ENCODE measurements at places on chromosomes 1 and 21. TPM values are rescaled to one million over a fixed set of nuclear protein-coding genes. Genes with fewer than 3 reads are reported as not detected.

- no peaks in the 10 kb centered on the region for H3K27me3 ChIP-seq
- DNase-seq: no peak
- H3K27ac ChIP-seq: no peak overlapping the region
- no peaks in the 10 kb centered on the region for H3K36me3 ChIP-seq
Observed at GRCh38 chr1:246246430-246246829, 260.6 kb downstream of the SMYD3 start.

- H3K27me3 ChIP-seq: no peaks in the 10 kb centered on the region
- H3K4me1 ChIP-seq: peaks cover 34% of the 10 kb centered on the region
- peaks cover 5% of the 10 kb centered on the region for H3K36me3 ChIP-seq
- no peak for DNase-seq
- H3K27ac ChIP-seq: peak overlapping the region; percentile 87
- peak overlapping the region; percentile 95 for H3K4me3 ChIP-seq
Observed at GRCh38 chr1:10431070-10431730, 967 bp downstream of the CENPS start.

GRCh38 chr1:151515265-151515664 is 4.1 kb downstream of the CGN start:
- H3K36me3 ChIP-seq: peaks cover 5% of the 10 kb centered on the region
- DNase-seq: no peak
- H3K4me3 ChIP-seq: no peak overlapping the region

GRCh38 chr1:168719306-168720111 is 9.5 kb downstream of the DPT start:
- no peaks in the 10 kb centered on the region for H3K36me3 ChIP-seq
- H3K4me1 ChIP-seq: no peaks in the 10 kb centered on the region
- H3K4me3 ChIP-seq: no peak overlapping the region
- DNase-seq: no peak
- peaks cover 4% of the 10 kb centered on the region for H3K27me3 ChIP-seq

- peak overlapping the region; percentile 97 for H3K27ac ChIP-seq
- peak overlapping the region; percentile 96 for H3K4me3 ChIP-seq
- H3K27me3 ChIP-seq: no peaks in the 10 kb centered on the region
- H3K4me1 ChIP-seq: peaks cover 33% of the 10 kb centered on the region
Observed at GRCh38 chr1:10210841-10211804, 753 bp downstream of the KIF1B start.

GRCh38 chr1:220703305-220703704 is 13.1 kb downstream of the C1orf115 start:
- no peak for DNase-seq
- H3K36me3 ChIP-seq: no peaks in the 10 kb centered on the region
- H3K27me3 ChIP-seq: peaks cover 4% of the 10 kb centered on the region
- no peak overlapping the region for H3K4me3 ChIP-seq

DNA sequence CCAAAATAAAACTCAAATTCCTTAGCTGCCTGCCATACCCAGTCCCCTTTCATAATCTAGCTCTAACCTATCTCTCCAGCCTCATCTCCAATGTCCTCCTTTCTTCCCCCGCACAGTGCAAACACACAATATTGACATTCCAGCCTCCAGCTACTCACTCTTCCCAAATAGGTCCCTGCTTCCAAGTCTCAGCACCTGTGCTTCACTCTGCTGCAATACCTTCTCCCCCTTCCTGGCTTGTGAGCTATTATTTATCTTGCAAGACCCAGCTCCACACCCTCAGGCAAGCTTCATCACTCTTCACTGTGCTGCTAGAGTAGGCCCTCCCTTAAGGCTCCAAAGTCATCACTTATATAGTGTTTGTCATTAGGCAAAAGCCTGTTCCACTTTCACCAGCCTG is 9.7 kb downstream of the PLPP3 start:
- peak overlapping the region; percentile 33 for H3K27ac ChIP-seq
- H3K27me3 ChIP-seq: no peaks in the 10 kb centered on the region
- peak overlapping the region; percentile 20 for H3K4me3 ChIP-seq
- peaks cover 48% of the 10 kb centered on the region for H3K36me3 ChIP-seq

- no peaks in the 10 kb centered on the region for H3K4me1 ChIP-seq
- peaks cover 7% of the 10 kb centered on the region for H3K27me3 ChIP-seq
- H3K36me3 ChIP-seq: no peaks in the 10 kb centered on the region
- H3K4me3 ChIP-seq: no peak overlapping the region
- DNase-seq: no peak
- no peak overlapping the region for H3K27ac ChIP-seq
Observed at GRCh38 chr1:212646588-212646987, 38.0 kb downstream of the ATF3 start.

DNA sequence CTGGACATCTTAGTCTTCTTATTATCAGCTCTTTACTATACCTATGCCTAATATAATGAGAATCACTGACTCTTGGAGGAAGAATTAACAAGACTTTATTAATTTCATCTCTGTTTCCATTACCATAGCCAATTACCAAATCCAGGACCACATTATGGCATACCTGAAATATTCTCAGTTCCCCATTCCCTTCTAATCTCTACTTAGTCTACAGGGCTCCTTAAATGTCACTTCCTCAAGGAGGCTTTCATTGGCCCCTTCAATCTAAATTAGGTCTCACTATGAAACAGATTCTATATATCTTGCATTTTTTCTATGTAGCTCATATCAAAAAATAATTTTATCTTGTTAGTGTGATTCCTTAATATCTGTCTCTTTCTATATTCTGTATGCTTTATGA is 371.2 kb downstream of the PTBP2 start:
- no peaks in the 10 kb centered on the region for H3K36me3 ChIP-seq
- H3K4me1 ChIP-seq: peaks cover 11% of the 10 kb centered on the region
- no peak for DNase-seq
- no peaks in the 10 kb centered on the region for H3K27me3 ChIP-seq

- no peaks in the 10 kb centered on the region for H3K27me3 ChIP-seq
- no peak overlapping the region for H3K27ac ChIP-seq
Observed at GRCh38 chr1:24020025-24020424, 39.9 kb upstream of the SRSF10 start.

GRCh38 chr1:63099188-63099587 is 223.2 kb upstream of the FOXD3 start:
- DNase-seq: no peak
- H3K4me1 ChIP-seq: no peaks in the 10 kb centered on the region
- no peak overlapping the region for H3K27ac ChIP-seq
- H3K36me3 ChIP-seq: no peaks in the 10 kb centered on the region
- peaks cover 69% of the 10 kb centered on the region for H3K27me3 ChIP-seq

GRCh38 chr1:92447033-92447681 is 39.6 kb downstream of the GFI1 start:
- H3K4me1 ChIP-seq: no peaks in the 10 kb centered on the region
- no peak overlapping the region for H3K4me3 ChIP-seq
- peaks cover 5% of the 10 kb centered on the region for H3K27me3 ChIP-seq

DNA sequence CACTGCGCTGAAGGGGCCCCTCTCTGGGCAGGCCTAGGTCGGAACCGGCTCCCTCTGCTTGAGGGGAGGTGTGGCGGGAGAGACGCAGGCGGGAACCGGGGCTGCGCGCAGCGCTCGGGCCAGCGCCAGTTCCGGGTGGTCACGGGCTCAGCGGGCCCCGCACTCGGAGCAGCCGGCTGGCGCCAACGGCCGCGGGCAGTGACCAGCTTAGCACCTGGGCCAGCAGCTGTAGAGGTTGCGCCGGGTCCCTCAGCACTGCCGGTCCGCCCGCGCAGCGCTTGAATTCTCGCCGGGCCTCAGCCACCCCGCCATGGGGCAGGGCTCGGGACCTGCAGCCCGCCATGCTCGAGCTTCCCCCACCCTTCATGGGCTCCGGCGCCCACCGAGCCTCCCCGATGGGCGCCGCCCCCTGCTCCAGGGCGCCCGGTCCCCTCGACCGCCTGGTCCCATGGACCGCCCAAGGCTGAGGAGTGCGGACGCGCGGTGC is 254.6 kb downstream of the COL11A1 start:
- H3K4me3 ChIP-seq: no peak overlapping the region
- no peaks in the 10 kb centered on the region for H3K4me1 ChIP-seq
- H3K27me3 ChIP-seq: no peaks in the 10 kb centered on the region
- no peak for DNase-seq
- H3K36me3 ChIP-seq: no peaks in the 10 kb centered on the region

GRCh38 chr1:41568204-41568603 is 83.7 kb upstream of the EDN2 start:
- no peaks in the 10 kb centered on the region for H3K36me3 ChIP-seq
- H3K27ac ChIP-seq: no peak overlapping the region
- no peak for DNase-seq

DNA sequence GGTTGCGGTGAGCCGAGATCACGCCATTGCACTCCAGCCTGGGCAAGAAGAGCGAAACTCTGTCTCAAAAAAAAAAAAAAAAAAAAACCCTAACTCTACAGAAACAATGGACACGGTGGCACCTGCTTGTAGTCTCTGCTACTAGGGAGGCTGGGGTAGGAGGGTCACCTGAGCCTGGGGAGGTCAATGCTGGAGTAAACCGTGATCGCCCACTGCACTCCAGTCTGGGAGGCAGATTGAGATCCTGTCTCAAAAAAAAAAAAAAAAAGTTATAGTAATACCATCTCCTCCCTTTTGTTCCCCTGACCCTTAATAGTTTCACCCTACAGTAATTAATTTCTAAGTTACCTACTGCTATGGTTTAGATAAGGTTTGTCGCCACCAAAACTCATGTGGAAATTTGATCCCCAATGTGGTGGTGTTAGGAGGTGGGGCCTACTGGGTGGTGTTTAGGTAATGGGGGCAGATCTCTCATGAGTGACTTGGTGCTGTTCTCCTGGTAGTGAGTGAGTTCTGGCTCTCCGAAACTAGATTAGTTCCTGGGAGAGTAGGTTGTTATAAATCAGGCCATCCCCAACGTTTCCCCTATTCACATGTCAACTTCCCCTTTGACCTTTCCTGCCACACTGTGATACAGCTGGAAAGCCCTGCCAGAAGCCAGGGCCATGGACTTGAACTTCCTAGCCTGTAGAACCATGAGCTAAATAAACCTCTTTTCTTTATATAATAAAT is 9.8 kb downstream of the FBXO42 start:
- no peaks in the 10 kb centered on the region for H3K36me3 ChIP-seq
- H3K27me3 ChIP-seq: no peaks in the 10 kb centered on the region
- H3K27ac ChIP-seq: no peak overlapping the region
- no peak for DNase-seq
- H3K4me1 ChIP-seq: peaks cover 12% of the 10 kb centered on the region
- H3K4me3 ChIP-seq: no peak overlapping the region

DNA sequence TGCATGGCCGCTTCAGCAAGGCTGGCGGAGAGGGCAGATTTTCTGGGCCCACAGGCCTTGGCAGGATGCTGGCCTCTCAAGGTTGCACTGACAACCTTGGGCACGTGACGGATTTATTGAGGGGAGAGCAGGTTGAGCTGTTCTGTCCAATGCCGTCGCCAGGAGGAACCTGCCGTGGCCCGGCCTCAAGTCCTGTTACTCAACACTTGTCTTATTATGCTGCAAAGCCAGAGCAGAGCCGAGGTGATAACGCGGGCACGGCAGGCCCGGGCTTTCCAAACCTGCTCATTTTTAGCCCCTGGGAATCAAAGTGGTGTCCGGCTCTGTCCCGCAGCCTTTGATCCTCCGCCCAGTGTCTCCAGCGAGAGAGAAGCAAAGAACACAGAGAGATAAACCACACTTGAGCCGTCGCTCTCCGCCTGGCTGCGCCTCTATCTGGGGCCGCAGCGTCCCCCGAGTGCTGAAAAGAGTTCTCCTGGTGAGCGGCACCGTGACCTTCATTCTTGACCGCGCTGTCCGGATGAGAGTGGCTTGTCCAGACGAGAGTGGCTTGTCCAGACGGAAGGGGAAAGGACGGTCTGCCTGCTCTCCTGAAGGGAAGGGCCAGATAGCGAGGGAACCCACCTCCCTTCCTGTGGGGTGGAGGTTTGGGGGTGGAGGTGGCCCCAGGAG is 162.3 kb upstream of the ARHGEF16 start:
- H3K27me3 ChIP-seq: peaks cover 6% of the 10 kb centered on the region
- no peak for DNase-seq
- no peaks in the 10 kb centered on the region for H3K36me3 ChIP-seq
- H3K4me3 ChIP-seq: no peak overlapping the region

GRCh38 chr1:113901191-113901590 is 3.4 kb downstream of the AP4B1 start:
- H3K27ac ChIP-seq: no peak overlapping the region
- peaks cover 3% of the 10 kb centered on the region for H3K4me1 ChIP-seq

GRCh38 chr1:56409112-56409691 is 170.2 kb downstream of the PLPP3 start:
- H3K36me3 ChIP-seq: no peaks in the 10 kb centered on the region
- DNase-seq: no peak
- H3K4me3 ChIP-seq: no peak overlapping the region
- peaks cover 3% of the 10 kb centered on the region for H3K27me3 ChIP-seq
- peaks cover 8% of the 10 kb centered on the region for H3K4me1 ChIP-seq

DNA sequence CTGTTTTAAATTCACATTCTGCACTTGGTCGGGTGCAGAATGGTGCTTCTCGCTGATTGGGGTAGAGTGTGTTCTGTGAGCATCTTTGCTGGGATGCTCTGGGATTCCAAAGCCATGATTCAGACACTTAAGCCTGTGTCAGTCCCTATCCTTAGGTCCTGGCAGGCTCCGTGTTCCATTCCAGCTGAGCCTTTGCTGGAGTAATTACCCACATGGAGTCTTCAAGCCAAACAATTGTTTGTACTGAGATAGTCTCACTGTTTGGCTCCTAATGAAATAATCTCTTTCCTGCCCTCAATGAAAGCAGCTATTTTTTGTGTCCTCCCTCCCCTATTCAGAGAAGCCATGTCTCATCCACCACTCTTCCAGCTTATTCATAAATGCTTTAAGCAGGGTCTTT is 18.7 kb downstream of the SMAP2 start:
- no peaks in the 10 kb centered on the region for H3K27me3 ChIP-seq
- peaks cover 9% of the 10 kb centered on the region for H3K4me1 ChIP-seq
- peaks cover 3% of the 10 kb centered on the region for H3K36me3 ChIP-seq
- H3K4me3 ChIP-seq: no peak overlapping the region

GRCh38 chr1:43622901-43623780 is 26.8 kb upstream of the KDM4A start:
- H3K27me3 ChIP-seq: no peaks in the 10 kb centered on the region
- H3K36me3 ChIP-seq: peaks cover 10% of the 10 kb centered on the region
- H3K4me1 ChIP-seq: no peaks in the 10 kb centered on the region
- H3K4me3 ChIP-seq: no peak overlapping the region
- peak overlapping the region; percentile 29 for H3K27ac ChIP-seq
- no peak for DNase-seq

DNA sequence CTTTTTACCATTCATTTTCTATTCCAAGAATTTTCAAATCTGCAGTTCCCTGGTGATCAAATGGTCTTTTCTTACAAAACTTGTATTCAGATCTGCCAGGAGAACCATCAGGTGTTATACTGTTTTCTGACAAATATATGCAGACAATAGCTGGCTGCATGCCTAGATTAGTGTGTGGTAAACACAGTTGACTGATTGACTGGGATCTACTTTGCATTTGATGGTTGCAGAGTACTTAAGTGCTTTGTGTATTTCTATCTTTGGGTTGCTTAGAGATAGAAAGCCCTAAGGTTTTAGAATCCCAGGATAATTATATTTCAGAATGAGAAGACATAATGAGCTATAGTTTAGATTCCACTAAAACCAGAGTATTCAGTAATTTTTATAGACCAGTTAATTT is 102.0 kb upstream of the CHODL start:
- H3K4me1 ChIP-seq: peaks cover 9% of the 10 kb centered on the region
- H3K27ac ChIP-seq: no peak overlapping the region
- no peak for DNase-seq
- H3K4me3 ChIP-seq: no peak overlapping the region

The IL20 gene
- total RNA-seq: not detected

The ST6GALNAC5 gene
- 36.6 TPM for total RNA-seq

The TFAP2E gene
- total RNA-seq: 1.3 TPM

The IPO9 gene
- total RNA-seq: 92.4 TPM

The ANKRD13C gene
- total RNA-seq: 24.6 TPM

The NPHS2 gene
- 0.31 TPM for total RNA-seq

The GBP7 gene
- not detected for total RNA-seq

Data from type B pancreatic cell (in vitro differentiated cells).